ENCODE measurements at places on chromosomes 7 and 10.

DNA sequence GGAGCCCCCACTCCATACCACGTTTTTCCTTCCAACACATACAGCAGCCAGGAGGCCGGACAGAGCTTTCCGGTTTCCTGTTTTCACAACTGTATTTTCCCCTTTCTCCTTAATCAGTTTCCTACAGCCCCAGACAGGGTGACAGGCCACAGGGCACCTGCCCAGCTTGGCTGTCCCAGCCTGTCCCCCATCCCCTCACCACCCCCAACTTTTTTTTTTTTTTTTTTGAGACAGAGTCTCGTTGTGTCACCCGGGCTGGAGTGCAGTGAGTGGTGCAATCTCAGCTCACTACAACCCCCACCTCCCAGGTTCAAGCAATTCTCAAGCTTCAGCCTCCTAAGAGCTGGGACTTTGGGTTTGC is 10.3 kb upstream of the HSPB1 start:
- DNase-seq = no peak

GRCh38 chr7:158361326-158361946 is 226.2 kb downstream of the PTPRN2 start:
- DNase-seq = no peak

DNA sequence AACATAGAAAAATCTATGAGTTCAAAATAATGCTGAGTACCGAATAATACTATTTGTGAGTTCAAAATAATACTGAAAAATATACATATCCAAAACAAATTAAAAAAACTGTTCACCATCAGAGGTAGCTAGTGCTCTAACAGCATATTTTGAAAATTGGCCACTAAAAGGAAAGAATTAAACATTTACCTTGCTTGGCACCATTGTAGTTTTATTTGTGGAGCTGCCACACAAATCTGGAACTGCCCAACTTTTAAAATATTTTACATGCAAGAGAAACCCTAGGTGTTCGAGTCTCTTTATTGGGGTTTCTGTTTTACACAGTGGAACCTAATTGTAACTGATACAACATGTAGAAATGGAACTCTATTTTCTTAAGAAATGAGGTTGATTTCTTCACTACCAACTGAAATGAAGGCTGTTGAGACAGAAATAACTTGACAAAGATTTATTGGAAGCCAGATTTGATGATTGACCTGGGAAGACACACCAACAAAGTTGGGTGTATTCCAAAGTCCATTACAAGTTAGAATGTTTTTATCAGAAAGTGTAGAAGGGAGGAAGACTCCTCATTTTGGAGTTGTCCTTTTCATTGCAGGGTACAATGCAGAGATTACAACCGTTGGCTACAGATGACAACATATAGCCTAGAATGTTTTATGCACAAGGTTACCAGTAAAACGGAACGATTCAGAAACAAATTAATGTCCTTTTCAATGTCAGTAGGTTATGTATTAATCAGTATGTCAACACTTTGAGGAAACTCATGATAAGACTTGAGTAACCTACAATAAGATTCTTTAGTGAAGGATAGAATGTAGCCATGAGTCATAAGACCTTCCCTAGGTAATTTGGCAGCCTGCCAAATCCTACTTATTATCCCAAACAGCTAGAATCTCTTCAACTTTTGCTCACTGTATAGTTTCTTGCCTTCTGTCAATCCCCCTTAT is 73.8 kb upstream of the PAPSS2 start:
- no peak for DNase-seq

DNA sequence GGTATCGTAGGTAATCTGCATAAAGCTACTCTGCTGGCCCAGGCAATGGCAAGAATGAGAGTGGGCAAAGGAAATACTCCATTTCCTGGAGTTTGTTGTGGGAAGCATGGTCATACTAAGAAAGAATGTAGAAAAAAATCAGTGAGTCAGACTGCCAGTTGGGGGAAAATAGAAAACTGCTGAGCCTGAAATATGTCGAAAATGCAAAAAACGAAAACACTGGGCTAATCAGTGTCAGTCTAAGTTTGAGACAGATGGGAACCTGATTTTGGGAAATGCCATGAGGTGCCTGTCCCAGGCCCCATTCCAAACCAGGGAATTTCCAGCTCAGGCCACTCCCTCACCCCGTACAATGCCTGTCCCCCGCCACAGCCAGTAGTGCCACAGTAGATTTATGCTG is 150.0 kb downstream of the ZNF33B start:
- DNase-seq = no peak

DNA sequence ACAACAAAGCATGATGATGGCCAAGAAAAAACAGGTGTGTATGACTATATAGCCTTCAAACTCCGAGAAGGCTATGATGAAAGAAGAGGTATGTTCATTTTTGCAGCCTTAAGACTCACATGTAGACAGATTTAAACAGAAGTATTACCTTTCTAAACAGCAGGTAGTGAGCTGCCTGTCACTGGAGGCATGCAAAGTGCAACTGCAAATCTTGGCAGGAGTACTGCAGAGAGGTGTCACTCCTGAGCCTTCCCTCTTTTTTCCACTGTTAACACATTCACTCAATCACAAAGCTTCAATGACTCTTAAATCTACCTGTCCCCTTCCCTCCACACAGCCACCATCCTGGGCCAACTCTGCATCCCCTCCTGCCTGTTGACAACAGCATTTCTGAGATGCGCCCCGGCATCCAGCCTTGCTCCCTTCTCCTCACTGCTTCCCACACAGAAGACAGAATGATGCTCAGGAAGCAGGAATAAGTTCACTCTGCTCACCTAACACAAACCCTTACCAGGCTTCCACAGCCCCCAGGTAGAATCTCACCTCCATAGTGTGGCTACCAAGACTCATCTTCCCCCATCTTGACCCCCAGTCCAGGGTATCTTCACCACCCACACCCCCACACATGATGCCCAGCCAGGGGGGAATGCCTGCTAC is 161.9 kb upstream of the ZMIZ1 start:
- DNase-seq = no peak

GRCh38 chr10:114242235-114242634 is 3.2 kb downstream of the VWA2 start:
- no peak for DNase-seq

- no peak for DNase-seq
Measured at GRCh38 chr10:70343312-70343711, 39.1 kb downstream of the LRRC20 start.

- DNase-seq = no peak
Measured at GRCh38 chr10:79084972-79085597, 16.3 kb downstream of the ZMIZ1 start.

- DNase-seq = no peak
Measured at GRCh38 chr10:24437302-24437701, 228.4 kb downstream of the KIAA1217 start.

DNA sequence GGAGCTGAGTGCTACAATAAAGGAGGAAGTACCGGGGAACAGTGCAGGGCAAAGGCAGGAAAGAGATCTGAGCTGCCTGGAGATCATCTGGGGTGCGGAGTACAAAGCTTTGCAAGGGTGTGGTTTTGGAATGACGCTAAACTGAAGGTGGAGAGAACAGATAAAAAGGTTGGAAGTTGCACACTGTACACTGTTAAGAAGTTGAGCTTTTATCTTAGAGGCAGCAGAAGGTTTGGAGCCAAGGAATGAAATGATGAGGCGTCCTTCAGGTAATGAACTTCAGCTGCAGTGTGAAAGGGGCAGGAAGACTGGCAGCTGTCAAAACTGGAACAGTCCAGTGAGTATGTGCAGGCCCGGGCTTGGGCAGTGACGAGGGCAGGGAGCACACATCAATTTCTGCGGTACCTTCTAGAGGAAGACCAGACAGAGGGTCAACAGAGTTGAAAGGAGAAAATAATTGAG is 7.2 kb upstream of the ANKRD61 start:
- DNase-seq = no peak

GRCh38 chr7:42915356-42915755 is 3.5 kb upstream of the C7orf25 start:
- DNase-seq = no peak

DNA sequence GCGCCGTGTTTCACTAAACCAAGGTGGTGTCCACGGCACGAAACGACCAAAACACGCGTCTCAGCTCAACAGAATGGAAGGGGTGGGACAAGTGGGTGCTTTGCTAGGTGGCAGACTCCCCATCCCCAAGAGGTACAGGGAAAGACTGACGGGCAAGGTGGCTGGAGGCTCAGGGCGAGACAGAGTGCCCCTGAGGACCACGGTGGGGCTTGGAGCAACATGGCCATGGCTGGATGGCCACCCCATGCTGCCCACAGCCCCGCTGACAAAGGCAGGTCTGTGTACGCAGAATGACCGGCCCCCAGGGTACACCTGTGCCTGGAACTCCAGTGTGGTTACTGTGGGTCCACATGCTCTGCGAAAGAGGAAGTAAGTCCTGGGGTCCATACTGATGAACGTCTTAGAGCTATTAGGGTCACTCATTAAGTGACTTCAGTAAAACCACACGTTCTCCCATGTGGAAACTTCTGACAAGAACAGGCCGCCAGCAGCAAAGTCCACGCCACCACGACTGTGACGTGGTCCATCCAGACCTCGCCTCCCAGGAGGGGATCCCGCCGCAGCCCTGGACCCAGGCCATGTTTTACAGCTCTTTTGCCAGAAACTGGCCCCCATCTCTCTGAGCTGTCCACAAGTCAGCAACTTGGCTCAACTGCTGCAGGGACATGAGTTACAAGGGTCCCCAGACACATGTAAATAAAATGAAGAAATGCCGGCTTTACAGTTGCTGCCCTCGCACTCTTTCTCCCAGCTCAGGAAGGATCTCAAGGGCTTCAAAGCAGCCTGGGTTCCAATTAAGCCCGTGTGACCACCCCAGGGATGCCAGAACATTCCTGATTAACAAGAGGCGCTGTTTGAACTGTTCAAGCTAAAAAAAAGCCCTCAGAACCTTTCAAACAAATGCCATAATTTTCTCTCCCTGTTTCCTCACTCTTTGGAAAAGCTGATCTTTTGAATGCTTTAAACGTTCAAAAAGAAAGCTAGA is 66.8 kb downstream of the MAD1L1 start:
- DNase-seq = no peak

DNA sequence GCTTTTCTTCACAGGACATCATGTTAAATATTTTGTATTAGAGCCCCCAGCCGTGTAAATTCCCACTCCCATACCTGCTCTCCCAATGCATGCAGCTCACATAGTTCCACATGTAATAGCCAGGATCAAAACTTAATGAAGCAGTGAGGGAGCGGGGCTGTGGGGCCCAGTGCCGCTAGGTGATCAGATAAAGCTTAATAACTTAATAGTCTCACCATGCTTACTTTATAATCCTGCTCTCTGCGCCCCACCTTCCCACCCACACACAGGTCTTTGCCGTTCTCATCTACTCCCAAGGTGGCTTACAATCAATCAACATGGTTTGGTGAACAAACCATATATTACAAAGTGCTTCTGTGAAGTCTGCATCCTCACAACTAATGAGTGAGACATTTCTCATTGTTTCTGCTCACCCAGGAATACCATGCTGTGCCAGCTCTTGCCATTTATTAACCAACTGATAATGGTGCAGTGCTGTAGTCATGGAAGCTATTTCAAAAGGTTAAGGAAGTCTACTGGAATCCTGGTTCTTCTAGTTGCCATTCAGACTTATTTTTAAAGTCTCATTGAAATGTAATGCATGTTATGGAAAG is 156.4 kb downstream of the CTTNBP2 start:
- no peak for DNase-seq

DNA sequence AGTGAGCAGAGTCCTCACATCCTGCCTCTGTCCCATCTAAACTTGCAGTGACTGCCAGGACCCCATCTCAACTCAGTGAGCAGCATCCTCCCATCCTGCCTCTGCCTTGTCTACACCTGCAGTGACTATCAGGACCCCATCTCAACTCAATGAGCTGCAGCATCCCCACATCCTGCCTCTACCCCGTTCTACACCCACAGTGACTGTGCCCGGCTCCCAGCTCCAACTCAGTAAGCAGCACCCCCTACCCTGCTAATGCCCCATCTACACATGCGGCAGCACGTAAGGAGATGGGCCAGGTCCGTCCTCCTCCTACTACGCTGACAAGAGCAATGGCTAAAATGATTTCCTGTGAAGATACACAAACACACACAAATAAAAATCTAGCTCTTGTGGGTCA is 65.5 kb downstream of the TNS3 start:
- no peak for DNase-seq

DNA sequence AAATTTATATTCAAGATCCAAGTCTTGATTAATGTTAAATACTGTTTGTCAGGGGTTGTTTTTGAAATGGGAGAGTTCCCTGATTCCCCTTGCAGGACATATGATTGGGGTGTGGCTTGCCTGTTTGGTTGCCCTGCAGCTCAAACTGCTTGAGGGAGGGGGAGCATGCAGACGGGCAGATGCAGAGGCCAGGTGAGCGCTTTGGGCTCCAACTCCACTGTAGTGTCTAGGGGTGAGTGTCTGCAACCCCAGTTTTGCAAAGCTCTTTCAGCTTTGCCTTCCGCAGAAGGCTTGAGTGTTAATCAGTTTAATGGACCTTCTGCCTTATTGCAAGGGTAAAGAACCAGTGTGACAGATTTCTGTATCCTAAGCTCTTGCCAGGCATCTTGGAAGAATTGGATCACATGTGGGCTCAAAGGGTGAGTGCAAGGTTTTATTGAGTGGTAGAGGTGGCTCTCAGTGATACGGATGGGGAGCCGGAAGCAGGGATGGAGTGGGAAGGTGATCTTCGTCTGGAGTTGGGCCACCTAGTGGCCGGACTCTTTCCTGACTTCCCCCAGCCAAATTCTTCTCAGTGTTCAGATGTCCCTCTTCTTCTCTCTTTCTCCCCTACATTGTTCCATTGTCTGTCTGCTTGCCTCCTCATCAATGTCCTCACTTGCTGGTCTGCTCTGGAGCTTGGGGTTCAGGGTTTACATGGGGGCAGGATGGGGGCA is 479.7 kb downstream of the ATRNL1 start:
- no peak for DNase-seq

DNA sequence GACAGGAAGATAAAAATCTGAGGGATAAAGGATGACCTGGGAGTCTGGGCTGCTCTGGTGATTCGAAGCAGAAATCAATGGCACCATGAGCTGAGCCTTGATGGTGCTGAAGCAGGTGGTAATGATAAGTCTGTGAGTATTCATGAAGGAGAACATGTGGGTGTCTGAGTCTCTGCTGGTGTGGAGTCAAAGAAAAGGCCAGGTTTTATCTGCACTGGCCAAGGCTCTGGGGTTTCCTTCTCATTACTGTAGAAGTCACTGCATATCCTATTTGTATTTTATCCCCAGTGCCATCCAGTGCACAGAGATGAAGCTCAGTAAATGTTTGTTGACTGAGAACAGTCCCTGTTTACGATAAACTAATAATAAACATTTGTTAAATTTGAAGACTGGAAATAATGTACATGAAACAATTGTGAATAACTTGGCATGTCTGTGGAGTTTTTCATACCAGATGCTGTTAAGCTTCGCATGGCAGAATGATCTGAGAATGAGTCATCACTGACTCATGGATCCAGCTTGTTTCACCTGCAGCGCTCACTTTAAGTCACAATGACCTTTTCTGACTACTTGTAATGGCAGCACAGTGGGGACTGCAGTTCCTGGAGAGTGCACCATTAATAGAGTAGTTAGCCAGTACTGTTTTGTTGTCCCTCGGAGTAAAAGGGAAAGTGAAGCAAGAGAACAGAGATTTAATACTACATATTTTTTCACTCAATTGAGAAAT is 538.5 kb downstream of the HTR7 start:
- DNase-seq = no peak

- no peak for DNase-seq
Measured at GRCh38 chr10:97669571-97669970, 17.5 kb downstream of the AVPI1 start.
